ENCODE measurements at places on chromosomes 16 and 17.

- DNase-seq, result no peak
These were observed 16.4 kb downstream of the USP36 start for GRCh38 chr17:78824240-78824639.

- peak; percentile 51 for DNase-seq
These were observed 37.2 kb upstream of the BCAR1 start for GRCh38 chr16:75288596-75289120.

- no peak for DNase-seq
These were observed 3.1 kb downstream of the ERI2 start for GRCh38 chr16:20803192-20803560.

DNA sequence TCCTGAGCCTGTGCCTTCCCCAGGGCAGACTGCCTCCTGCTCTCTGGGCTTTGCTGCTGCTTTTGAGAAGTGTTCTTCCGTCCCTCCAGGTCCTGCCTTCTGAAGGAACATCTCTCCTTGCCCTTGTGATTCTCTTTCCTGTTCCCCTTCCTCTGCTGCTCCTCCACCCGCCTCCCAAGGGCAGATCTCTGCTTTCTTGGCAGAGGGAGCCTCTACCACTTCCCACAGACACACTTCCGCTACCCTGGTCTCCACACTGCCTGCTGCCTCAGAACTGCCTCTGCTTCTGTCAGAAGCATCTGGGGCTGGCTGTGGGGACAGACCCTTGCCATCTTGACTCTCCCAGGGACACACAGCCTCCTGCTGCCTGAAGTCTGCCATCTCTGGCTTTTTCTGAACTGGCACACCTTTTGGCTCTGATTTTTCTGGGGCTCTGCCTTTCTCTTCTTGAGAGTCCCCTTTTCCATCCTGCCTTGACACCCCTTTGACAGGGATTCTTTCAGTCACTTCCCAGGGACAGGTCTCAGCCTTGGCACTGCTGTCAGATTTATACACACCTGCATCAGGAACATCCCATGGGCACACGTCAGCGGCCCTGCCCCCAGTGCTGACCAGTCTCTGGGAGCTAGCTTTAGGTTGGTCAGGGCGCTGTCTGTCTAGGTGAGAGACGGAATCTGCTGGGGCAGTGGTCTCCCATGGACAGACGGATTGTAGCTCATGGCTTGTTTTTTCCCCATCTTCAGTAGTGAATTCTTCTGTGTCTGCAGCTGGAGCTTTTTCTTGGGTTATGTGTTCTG lies 16.6 kb downstream of the GPR179 start:
- no peak for DNase-seq

- no peak for DNase-seq
These were observed 306.0 kb upstream of the RBFOX1 start for GRCh38 chr16:7026639-7027038.

DNA sequence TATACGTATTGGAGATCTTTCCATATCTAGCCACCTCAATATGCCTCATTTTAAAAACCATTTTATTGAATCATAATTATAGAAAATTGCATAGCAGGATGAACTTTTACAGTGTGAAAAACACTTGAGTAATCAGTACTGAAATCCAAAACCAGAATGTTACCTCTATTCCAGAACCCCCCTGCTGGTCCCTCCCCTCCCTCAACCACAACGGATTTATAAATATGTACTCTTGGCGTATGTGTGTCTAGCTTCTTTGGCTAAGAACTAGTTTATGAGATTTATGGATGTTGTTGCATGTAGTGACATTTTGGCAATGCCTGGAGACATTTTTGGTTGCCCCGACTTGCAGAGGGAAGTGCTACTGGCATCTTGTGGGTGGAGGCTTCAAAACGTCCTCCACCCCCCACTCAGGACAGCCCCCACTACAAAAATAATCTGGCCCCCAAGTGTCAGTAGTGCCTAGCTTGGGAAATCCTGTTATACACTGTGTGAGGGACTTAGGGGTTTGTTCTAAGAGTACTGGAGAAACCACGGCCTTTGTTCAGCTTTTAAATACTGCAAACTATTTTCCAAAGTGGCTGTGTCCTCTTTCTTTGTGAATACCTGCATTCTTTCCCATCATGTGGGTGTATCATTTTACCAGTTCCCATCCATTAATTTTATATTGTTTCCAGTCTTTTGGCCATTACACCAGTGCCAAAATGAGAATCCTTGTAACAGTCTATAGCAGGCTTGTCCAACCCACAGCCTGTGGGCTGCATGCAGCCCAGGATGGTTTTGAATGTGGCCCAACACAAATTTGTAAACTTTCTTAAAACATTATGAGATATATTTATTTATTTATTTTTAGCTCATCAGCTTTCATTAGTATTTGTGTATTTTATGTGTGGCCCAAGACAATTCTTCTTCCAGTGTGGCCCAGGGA lies 23.7 kb downstream of the ITPRIPL2 start:
- DNase-seq, result no peak

DNA sequence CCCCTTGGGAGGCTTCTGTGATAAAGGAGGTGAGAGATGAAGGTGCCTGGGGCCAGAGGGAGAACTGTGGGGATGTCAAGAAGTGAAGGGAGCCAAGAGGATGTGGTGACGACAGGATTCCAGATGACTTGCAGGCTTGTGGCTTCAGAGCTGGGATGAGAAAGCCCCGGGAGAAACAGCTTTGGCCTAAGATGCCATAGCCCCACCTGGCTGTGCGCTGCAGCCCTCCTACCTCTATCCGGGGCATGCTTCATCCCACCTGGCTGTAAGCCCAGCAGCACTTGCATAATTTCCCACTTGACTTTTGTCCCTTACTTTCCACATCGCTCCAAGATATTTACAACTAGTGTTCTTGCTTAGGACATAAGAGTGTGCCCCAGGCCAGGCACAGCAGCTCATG lies 29.3 kb downstream of the GINS3 start:
- no peak for DNase-seq

GRCh38 chr16:86010680-86011141 lies 111.7 kb downstream of the IRF8 start:
- no peak for DNase-seq

- DNase-seq, result no peak
These were observed 379.0 kb upstream of the SOX9 start for GRCh38 chr17:71741836-71742235.

DNA sequence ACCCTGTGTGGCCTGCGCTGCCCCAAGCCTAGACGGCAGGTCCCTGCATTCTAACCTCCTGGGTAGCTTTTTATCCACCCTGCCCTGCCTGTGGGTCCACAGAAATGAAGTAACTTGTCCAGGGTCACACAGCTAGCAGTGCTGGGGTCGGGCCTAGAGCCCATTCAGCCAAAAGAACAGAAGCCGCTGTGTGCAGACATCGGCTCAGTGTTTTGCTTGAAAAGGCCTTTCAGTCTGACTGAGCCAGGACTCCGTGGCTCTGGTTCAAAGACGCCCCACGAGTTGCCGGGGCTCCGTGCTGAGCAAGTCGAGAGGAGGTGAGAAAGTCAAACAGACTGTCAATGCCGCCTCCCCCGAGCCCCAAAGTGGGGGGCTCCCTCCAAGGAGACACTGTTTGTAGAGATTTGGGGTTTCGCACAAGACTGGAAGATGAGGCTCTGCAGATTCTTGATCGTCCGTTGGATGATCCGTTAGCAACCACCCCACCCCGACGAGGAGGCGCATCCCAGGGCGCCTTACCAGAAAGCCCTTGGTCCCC lies 226.2 kb downstream of the NTN1 start:
- DNase-seq, result no peak

GRCh38 chr16:74771656-74772315 lies 2.8 kb downstream of the FA2H start:
- DNase-seq, result no peak

GRCh38 chr16:57260294-57260929 lies 15.4 kb downstream of the ARL2BP start:
- peak; percentile 27 for DNase-seq

- DNase-seq, result no peak
These were observed 322.5 kb downstream of the C16orf95 start for GRCh38 chr16:86994651-86995171.

DNA sequence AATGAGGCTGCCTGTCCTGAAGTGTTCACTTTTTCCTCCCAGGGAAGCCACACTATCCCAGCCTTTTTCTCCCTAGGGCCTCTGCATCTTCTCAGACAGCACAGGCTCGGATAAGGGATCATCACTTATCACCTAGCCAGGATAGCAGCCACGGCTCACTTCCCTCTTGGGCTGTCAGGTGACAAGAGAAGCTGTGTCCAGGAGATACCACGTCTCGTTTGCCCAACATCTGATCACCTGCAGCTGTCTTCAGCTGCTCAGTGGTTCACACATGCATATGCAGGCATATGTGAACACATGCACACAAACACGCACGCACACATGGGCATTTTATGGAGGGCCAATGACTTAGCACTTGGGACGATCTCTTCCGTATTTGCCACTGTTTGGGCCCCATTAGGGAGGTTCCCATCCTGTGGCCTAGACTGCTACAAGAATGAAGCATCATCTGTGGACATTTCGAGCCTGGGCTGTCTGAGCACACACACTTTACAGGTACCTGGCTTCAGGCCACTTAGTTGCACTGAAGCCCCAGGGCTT lies 32.4 kb upstream of the ADORA2B start:
- DNase-seq, result no peak

- no peak for DNase-seq
These were observed 21.7 kb downstream of the AXIN2 start for GRCh38 chr17:65539630-65540266.

DNA sequence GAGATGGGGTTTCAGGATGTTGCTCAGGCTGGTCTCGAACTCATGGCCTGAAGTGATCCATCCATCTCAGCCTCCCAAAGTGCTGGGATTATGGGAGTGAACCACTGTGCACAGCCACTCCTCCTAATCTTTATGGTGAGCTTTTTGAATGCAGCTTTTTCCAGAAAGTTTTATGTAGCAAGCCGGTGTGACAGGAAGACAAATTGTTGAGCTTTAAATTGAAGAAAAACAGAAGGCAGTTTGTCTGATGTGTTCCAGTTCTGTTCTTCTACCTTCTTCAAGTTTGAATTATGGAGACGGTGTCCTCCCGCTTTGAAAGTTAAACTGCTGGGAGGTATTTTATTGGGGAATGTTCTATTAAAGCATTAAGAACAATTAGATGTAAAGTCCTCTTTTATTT lies 177.1 kb downstream of the SNX29 start:
- DNase-seq, result no peak

DNA sequence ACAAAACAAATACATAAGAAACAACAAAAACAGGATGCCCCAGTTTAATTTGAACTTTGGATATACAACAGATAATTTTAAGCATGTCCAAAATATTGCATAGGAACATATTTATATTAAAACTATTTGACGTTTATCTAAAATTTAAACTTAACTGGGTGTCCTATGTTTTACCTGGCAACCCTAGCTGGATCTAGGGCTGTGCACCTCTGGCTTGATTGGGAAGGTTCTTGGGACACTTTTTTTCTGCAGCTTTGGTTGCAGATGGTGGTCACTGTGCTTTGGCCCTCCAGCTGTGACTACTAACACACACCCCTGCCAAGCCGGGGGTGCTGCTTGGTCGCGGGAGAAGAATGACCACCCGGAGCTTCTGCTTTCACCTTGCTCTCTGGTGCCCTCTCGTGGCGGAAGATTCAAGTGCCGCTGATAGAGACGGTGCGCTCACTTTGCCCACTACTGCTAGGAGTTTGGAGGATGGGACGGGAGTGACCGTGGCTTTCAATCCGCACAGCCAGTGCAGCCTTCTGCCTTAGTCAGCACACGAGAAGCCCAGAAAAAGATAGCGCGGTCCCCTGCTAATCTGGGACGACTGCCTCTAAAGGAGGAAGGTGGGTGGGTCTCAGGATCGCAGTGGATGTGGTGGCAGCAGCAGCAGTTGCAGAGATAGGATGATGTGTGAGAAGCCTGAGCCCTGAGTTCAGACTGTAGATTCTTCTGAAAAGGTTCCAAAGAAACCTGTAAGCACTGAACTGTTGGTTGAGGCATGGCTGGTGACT lies 6.7 kb downstream of the SPACA3 start:
- DNase-seq, result peak; percentile 59

- DNase-seq, result no peak
These were observed 19.0 kb downstream of the CCDC57 start for GRCh38 chr17:82193520-82194220.

GRCh38 chr17:68103148-68103547 lies 67.6 kb downstream of the KPNA2 start:
- no peak for DNase-seq

DNA sequence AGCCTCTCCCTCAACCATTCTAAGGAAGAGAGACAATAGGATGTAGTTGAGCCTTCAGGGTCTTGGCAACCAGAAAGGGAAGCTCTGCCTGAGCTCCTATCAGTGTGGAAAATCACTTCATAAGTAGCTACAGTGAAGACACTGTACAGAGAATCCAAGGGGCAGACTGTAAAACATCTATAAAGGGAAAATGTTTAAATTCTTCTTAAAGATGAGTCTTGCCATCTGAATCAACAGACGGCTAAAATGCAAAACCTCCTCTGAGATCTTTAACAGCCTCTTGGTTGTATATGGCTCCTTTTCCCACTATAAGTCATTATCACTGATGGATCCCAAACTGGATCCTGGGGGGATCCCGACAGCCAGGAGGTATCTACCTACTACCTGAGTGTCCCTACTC lies 239.2 kb upstream of the SOX9 start:
- DNase-seq, result no peak

DNA sequence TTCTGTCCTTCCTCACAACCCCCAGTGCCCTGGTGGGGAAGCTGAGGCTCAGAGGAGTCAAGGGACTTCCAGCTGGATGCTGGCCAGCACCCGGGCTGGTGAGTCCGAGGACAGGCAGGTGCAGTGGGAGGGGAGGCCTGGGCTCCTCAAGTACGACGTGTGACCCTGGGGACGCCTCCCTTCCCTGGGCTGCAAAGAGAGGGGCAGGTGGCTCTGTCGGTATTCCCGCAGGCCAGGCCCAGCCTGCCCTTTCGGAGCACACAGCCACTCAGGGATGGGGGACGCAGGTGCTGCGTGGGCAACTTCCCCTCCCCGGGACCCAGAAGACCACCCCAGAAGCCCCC lies 33.1 kb upstream of the PVALEF start:
- DNase-seq, result no peak

- no peak for DNase-seq
These were observed 5.4 kb downstream of the ABCC1 start for GRCh38 chr16:15954814-15955151.

- no peak for DNase-seq
These were observed 6.6 kb upstream of the EFCAB13 start for GRCh38 chr17:47317119-47317518.

GRCh38 chr16:56305956-56306565 lies 114.8 kb downstream of the GNAO1 start:
- no peak for DNase-seq
